Stimulated activated CD4-positive, alpha-beta T cell treated with anti-CD3 and anti-CD28 coated beads, TNF-alpha, amount 100 ng/mL, for 1 hour (primary cell): ENCODE measurements at places on chromosomes 6 and 20.

DNA sequence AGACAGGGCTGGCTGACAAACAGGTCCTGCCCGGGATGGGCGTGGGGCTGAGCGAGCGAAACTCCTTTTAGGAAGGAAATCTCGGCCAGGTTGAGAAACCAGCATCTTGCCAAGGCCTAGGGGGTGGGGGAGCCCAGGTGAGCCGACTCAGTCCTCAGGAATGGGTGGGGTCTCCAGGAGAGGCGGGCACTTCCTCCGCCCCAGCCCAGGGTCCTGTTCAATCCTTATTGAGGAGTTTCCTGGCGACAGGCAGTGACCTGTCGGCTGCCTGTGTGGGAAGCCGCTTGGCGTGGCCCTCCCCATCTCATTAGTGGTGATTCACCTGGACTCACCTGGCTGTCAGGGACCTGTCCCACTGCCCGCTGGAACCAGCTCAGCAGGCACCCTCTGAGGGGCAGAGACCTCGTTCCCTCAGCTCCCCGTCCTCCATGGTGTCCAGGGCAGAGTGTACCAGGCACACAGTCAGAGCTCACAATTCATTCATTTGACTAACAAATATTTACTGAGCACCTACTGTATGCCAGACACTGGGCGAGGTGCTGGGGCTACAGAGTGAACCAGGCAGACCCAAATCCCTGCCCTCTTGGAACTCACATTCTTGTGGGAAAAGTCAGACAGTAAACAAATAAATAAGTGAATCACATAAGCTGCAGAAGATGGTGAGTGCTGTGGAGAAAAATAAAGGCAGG lies 51.1 kb downstream of the FGD2 start:
- DNase-seq = no peak

- no peak for DNase-seq
Observed at GRCh38 chr6:107965746-107966145, 7.7 kb upstream of the SEC63 start.

GRCh38 chr6:159904497-159904911 lies 13.7 kb downstream of the MAS1 start:
- DNase-seq = no peak

- DNase-seq = no peak
Observed at GRCh38 chr6:138540468-138540867, 41.2 kb upstream of the NHSL1 start.

GRCh38 chr20:8128291-8129060 lies 3.6 kb upstream of the PLCB1 start:
- no peak for DNase-seq
